Adrenal gland (tissue), 19 donors: ENCODE measurements at places on chromosomes 7 and 10. TPM values are rescaled to one million over a fixed set of nuclear protein-coding genes. Genes with fewer than 3 reads are reported as not detected.

HMX2 gene
- not detected for total RNA-seq

ZNF239 gene
- total RNA-seq: 2.8 TPM

GPR15LG gene
- total RNA-seq: not detected

INA gene
- 10.9 TPM for total RNA-seq

UPK3B gene
- 0.22 TPM for total RNA-seq

FXYD4 gene
- total RNA-seq: not detected

ZNF33A gene
- total RNA-seq: 34.7 TPM

UBE2H gene
- total RNA-seq: 223 TPM

PILRA gene
- 9.2 TPM for total RNA-seq
